Chondrocyte (in vitro differentiated cells): ENCODE measurements at places on chromosomes 3 and 15. TPM values are rescaled to one million over a fixed set of nuclear protein-coding genes. Genes with fewer than 3 reads are reported as not detected.

GRCh38 chr3:176262071-176262470, 935.2 kb downstream of the TBL1XR1 start:
- no peak for DNase-seq

The ATP10A gene
- 160 to 190 TPM (median 163 TPM) in 3 replicates for total RNA-seq

The CSPG5 gene
- total RNA-seq: 1.2 to 2.8 TPM (median 2.1 TPM) in 3 replicates

The CHRNA5 gene
- 1.6 to 1.8 TPM (median 1.6 TPM) in 3 replicates for total RNA-seq

DNA sequence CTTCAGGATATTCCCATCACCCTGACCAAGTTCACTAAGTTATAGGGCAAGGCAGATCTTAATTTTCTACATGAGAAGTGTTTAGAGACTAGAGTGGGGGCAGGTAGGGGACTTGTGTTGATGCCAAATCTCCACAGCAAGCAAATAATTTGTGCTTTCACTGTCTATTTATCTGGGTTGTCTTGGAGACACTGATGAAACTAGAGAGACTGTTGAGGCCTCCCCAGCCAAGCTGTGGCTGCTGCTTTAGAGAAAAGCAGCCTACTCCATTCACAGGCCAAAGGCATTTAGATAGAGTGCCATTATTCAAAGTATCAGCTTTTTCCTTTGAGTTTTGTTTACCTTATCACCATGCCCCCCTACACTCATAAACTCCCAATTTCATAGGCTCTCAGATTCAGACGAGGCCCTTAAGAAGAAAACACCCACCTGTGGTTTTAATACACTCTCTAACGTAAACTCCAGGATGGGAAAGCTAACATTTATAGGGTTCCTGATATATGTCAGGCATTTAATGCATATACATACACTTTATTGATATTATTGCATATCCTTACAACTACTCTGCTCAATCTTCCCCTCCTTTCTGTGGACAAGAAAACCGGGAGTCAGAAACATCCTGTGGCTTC, 130.4 kb upstream of the FOXB1 start:
- DNase-seq: no peak

- DNase-seq: no peak
These were observed 75.7 kb upstream of the FAM3D start for GRCh38 chr3:58742239-58742638.

GRCh38 chr15:50857763-50858162, 50.7 kb upstream of the AP4E1 start:
- no peak for DNase-seq

GRCh38 chr15:52191207-52191606, at the start of gene GNB5:
GNB5 (minus strand) TSS chr15:52191392; CDS start chr15:52184676, 6,716 bp downstream.
- no peak for DNase-seq

DNA sequence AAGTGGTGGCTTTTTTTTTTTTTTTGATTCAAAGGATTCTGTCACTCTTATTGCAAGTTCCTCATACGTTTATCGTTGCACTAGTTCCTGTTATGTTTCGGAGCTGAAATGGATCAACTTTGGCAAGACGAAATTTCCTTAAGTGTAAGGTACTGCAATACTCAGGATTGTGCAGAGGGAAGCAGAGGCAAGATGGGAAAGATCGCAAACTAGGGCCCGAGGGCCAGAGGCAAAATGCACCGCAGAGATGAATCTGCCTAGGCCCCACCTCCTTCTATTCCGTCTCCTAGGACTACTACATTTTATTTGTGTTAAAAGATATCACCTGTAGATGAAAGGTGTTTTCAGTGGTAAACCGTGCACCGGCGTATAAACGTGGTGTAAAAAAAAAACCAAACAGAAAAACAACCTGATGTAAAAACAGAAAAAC, 331 bp downstream of the RNU6-1 start:
- DNase-seq: no peak

The WDR72 gene
- total RNA-seq: 0.17 TPM in 1 of 3 replicates, not detected in the others

GRCh38 chr3:20340324-20340928, 154.4 kb upstream of the SGO1 start:
- no peak for DNase-seq

The TGM5 gene
- not detected in 3 replicates for total RNA-seq

DNA sequence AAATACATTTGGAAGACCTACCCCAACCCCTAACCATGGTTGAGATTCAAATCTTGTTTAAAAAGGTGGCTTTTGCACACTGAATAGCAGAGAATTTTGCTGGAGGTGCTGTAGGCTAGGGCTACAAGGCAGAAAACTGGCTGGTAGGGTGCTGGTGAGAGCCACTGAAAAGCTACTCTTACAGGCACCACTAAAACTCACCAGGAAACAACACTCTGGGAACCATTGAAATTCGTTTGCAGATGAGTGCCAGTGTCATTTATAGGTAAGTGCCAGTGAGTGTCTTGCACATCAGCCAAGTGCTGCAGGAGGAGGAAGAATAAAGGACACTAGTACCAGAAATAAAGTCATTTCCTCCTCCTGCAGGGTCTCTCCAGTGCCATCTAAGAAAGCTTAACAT, 610.2 kb downstream of the ZNF385D start:
- DNase-seq: no peak

The CDHR4 gene
- not detected in 3 replicates for total RNA-seq

DNA sequence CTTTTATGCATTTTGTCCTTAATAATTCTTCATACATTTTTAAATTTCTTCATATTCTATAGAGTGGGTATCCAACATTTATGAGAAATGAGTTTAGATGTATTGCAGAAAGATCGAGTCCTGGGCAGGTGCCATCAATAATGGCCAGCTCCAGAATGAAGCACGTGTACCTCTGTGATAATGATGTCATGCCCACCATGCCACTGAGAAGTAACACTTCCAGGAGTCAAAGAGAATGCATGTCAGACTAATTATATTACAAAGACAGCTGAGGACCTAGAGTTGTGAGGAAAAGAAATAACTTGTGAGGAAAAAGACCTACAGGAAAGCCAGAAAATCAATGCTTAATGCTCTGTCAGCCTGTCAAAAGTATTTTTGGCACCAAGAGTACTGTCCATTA, 157.4 kb upstream of the P2RY1 start:
- no peak for DNase-seq

The SCN11A gene
- total RNA-seq: 0.07 TPM in 1 of 3 replicates, not detected in the others

The TPRG1 gene
- total RNA-seq: 1.3 to 3.1 TPM (median 3.0 TPM) in 3 replicates

DNA sequence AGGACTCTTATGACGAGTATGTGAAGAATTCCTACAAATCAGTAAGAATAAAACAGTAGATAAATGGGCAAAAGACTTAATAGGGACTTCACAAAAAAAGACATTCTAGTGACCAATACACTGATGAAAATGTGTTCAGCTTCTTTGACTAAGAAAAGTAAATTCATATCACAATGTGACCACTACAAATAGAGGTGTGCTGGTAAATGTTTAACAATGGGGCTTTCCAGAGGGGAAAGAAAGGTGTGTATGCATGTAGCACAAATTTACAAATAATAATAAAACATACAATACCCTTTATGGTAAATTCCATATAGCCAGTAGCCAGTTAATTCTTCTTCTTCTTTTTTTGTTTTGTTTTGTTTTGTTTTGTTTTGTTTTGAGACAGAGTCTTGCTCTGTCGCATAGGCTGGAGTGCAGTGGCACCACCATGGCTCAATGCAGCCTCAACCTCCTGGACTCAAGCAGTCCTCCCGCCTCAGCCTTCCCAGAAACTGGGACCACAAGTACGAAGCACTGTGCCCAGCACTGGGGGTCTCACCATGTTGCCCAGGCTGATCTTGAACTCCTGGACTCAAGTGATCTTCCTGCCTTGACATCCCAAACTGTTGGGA, 17.5 kb upstream of the NMD3 start:
- no peak for DNase-seq

The CD200R1 gene
- not detected in 3 replicates for total RNA-seq

GRCh38 chr3:127217596-127218453, 24.9 kb downstream of the PRR23E start:
- no peak for DNase-seq

DNA sequence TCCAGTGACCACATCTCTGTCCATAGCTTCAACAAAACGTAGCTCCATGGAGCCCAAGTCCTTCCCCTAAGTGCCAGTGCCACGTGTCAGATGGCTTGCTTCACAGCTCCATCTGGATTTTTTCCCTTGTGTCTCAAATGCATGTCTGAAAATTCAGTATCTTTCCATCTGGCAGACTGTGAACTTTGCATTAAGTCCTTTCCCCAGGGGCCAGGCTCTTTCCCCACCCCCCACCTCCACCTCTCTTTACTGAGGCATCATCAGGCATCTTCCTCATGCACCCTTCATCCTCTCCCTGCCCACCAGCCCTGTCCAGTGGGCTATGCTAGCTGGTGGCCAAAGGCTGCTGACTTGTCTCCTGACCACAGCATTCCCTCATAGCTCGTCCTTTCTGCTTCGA, 53.7 kb downstream of the PDIA5 start:
- DNase-seq: no peak

The OSTN gene
- total RNA-seq: not detected in 3 replicates

GRCh38 chr3:183815951-183816475, 9.4 kb downstream of the MAP6D1 start:
- no peak for DNase-seq

- no peak for DNase-seq
These were observed 8.4 kb downstream of the TMOD3 start for GRCh38 chr15:51837792-51838251.

DNA sequence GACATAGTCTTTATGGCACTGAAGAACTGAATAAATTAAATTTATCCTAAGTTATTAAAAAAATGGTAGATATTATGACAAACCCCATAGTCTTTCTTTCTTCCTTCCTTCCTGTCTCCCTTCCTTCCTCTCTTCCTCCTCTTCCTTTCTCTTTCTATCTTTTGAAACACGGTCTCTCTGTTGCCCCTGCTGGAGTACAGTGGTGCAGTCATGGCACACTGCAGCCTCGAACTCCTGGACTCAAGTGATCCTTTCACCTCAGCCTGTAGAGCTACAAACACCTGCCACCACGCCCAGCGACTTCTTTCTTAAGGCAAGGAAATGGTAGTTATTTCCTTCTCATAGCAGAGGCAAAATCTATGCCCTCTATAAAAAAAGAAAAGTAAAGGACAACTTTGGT, 354.6 kb downstream of the GAP43 start:
- DNase-seq: no peak

GRCh38 chr3:196670339-196670738, 30.8 kb downstream of the NRROS start:
- no peak for DNase-seq

DNA sequence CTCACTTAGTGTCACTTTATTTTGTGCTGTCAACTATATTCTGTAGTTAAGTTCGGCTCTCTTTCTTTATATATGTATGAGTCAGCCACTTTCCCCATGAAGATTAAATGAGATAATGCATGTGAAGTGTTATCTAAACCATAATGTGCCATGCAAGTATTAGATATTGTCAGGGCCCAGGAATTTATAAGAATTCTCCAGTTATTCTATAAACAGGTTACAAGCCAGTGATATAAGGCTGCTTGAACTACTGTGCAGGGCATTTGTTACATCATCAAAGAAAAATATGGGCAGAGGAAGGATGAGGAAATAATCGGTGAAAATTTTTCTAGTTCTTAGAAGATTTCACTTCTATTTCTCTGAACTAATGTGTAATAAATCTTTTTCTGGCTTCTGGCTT, 1049.0 kb upstream of the NR2F2 start:
- DNase-seq: no peak

DNA sequence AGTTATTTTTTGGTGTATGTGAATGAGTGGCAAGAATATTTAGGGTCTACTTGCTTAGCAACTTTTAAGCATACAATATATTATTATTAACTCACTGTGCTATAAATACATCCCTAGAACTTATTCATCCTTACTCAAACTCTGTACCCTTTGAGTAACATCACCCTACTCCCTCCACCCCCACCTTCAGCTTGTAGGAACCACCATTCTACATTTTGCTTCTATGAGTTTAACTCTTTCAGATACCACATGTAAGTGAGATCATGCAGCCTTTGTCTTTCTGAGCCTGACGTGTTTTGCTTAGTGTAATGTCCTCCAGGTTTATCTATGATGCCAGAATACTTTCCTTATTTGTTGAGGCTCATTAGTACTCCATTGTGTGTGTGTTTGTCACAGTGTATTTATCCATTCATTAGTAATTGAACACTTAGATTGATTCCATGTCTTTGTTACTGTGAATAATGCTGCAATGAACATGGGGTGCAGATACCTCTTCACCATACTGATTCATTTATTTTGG, 526.9 kb downstream of the PYDC2 start:
- DNase-seq: no peak

The REC114 gene
- total RNA-seq: not detected in 3 replicates

The RLBP1 gene
- total RNA-seq: not detected in 3 replicates
